ENCODE measurements at places on chromosomes 12 and 14.

GRCh38 chr12:96882862-96883261, 24.2 kb upstream of the NEDD1 start:
- peak; percentile 62 for DNase-seq

- DNase-seq: peak; percentile 4
Measured at GRCh38 chr12:4356041-4356327, 23.5 kb downstream of the FGF23 start.

DNA sequence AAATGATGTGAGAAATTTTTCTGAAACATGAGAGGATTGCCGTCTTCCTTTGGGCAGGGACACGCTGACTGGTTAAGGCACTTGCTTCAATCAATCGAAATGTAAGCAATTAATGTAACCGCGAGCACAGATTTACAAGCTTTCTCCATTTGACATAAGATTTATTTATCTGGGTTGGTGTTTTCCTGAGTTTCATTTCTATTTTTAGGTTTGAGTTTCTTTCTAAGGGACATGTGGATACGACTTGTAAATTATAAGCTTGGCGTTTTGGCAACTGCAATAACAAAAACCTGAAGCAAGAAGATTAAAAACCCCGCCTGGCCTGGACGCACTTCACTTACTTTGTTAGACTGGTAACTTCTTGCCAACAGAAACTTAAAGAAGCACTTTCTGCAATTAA, 20.3 kb upstream of the SINHCAF start:
- no peak for DNase-seq

DNA sequence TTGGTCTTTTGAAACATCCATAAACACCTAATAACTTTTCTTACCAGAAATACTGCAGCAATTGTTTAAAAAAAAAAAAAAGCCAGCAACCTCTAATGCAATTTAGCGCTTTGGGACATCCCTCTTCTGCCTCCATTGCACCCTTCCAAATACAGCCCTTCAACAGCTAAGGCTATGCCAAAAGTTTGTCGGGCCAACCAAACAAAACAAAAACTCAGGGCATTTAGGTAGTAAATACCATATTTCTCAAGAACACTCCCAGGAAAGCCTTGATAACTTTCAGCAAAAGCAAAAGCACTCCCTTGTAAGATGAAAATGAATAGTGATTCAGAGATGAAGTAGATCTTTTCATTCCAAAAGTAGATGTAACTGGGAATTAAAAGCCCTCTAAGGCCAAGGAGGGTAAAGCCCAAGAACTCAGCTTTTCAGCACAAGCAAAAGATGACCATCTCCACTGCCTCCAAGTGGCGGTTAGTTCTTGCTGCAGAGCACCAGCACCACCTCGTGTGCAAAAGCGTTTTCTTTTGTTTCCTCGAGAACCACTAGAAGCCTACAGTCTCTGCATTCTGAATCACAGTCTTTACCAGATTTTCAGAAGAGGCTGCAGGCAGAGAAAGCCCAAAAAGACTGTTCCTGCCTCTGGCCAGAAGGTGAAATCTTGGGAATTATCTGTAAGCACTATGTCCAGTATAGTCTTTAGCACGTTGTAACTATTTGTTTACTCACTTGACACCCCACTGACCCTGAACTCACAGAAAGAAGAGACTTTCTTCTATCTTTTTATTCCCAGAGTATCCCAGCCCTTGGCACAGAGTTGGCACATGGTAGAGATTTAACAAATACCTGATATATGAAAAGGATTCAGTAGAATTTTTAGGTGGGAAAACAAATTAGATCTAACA, 53.1 kb downstream of the SIX6 start:
- DNase-seq: peak; percentile 91

DNA sequence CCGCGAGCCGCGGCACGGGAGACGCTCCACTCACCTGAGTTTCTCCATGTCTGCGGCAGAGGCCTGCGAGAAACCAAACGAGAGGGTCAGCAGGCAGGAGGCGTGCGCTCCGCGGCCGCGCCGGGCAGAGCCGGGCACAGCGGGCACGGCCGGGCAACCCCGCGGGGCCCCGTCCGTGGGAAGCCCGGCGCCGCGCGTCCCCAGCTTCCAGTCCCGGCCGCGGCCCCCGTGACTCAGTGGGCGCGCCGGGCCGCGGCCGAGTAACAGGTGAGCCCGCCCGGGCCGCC, 19.4 kb downstream of the BEGAIN start:
- DNase-seq: peak; percentile 31

- DNase-seq: no peak
Measured at GRCh38 chr12:41311883-41312282, 123.8 kb downstream of the PDZRN4 start.

DNA sequence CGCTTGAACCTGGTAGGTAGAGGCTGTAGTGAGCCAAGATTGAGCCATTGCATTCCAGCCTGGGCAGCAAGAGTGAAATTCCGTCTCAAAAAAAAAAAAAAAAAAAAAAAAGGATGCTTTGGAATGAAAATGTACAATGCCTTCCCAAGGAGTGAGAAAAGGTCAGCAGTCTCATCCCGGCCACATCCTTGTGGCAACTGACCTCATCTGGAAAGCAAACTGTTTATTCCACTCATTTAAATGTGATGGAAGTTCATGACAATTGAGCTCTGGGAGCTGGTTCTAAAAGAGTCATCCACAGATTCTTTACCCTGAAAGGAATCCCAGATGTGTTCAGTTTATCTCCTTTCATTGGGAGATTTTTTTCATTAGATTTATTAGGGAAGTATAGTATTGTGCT, 19.4 kb upstream of the LIMA1 start:
- no peak for DNase-seq

DNA sequence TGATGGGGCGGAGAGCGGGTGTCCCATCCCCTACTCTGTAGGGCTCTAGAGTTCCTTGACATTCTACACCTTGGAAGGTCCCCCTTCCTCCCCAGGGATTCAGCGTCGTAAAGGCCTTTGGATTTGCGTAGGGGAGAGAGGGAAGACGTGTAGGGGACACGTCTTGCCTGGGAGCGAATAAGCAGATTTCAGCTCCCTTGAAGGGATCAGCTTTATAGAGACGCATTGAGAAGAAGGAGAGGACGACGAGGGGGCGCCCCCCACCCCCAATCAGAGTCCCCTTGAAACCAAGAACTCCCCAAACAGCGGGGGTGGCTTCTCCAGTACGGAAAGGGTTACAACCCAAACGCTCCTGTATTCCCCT, 324 bp downstream of the CALCOCO1 start:
- peak; percentile 67 for DNase-seq

DNA sequence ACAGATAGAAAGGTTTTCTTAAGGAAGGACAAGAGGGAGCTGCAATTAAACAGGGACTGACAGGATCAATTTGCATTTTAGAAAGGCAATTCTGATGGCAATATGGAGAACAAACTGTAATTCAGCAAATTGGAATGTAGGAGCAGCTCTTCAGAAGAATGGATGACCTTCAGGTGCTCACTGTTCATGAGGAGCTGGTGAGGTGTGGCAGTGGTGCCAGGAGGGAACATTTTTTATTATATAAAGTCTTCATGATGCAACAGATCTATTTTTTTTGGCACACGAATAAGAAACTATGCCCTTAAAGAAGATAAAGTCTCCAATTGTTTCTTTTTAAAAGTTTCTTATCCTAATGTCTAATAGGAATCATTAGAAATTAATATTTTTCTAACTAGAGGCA, 151.7 kb downstream of the SLC38A4 start:
- no peak for DNase-seq

DNA sequence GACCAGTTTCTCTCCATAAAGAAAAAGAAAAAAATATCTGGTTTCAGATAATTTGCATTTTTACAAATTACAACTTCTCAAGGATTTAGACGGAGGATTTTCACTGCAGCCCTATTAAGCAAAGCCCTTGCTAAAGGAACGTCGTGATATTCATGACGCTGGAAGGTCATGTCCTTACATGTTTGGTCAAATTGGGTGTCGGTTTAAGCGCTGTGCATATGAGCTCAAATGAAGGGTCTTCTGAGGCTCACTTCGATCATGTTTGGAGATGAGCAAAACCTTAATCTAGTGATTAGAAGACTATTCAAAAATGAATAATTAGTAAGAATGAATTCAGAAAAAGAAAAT, 67.3 kb upstream of the USP15 start:
- DNase-seq: no peak

DNA sequence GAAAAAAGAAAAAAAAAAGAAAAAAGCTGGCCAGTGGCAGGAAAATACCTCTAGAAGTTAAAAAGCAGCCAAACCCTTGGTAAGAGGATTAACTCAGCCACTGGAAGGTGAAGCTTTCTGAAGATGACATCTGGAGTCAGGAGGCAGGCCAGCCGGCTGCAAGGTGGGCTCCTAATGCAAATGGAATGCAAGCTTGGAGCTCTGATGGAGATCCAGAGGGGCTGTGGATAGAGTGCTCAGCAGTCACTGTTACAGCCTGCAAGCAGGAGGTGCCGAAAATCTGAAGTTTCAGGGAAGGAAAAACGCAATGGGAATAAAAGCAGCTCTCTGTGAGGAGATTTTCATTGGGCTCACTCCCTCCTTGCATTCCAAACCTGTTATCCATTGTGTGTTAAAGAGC, 41.0 kb downstream of the GSC start:
- no peak for DNase-seq

DNA sequence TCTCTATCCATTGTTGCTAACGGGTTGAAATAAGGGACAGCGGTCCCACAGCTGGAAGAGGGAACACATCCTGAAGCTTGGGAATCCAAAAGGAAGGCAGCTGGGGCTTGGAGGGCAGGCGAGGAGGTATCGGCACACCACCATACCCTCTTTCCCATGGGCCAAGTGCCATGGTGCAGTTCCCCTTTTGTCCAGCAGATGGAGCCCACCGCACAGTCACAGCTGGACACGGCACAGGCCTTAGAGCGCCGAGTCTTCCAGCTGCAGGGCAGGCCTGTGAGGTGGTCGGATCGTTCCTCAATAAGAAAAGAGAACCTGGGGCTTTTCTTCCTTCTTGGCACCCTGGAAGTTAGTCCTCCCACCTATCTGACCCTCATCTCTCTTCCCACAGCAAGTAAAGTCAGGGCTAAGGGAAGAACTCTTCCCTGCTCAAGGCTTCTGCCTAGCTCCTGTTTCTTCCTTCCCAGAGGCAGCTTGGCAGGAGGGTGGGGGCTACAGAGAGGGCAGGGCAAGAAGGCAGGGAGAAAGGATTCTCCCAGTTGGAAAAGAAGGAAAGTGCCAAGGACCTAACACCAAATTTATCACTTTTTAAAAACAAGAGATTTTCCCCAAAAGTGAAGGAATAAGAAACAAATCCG, 8.6 kb downstream of the PPP1R1A start:
- DNase-seq: peak; percentile 90

GRCh38 chr14:45359746-45360145, 106.7 kb upstream of the MIS18BP1 start:
- peak; percentile 2 for DNase-seq

- DNase-seq: no peak
Measured at GRCh38 chr14:94058128-94058673, 22.8 kb downstream of the DDX24 start.

- no peak for DNase-seq
Measured at GRCh38 chr14:69841656-69842055, 37.6 kb upstream of the SMOC1 start.

DNA sequence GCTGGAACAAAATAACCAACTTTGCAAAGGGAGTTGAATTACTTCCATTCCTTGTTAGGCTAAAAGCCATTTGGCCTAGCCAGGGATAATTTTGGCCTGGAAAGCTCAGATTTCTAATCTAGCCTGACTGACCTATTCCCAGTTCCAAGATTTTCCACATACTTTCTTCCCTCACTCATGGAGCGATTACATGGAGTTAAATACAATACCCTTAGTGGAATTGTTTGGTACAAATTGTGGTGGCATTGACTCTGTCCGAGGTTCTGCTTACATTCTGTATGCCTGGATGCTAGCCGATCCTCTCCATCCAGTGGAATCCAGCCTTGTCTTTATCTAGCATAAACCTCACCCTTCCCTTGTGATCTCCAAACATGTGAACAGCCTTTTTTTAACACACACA, 965.1 kb downstream of the DIO2 start:
- DNase-seq: no peak

- peak; percentile 51 for DNase-seq
Measured at GRCh38 chr12:27572486-27573255, 48.7 kb downstream of the PPFIBP1 start.

GRCh38 chr12:95497031-95497430, 23.1 kb downstream of the METAP2 start:
- no peak for DNase-seq

DNA sequence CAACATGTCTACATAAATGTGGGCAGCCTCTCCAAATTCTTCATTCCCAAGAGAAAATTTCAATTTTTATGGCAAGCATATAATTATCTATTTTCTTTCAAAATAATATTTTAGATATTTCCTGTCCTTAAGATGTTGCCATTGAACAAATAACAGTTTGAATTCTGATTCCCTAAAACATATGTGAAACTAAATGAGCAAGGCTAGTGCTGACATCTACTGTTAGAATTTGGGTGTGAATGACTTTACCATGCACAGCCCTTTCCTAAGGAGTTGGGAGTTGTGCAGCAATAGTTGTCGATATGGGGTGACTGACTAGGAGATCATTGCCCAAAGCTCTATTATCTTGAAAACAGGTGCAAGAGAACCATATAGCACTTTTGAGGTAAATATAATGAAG, 108.2 kb upstream of the SLC38A4 start:
- DNase-seq: peak; percentile 87

DNA sequence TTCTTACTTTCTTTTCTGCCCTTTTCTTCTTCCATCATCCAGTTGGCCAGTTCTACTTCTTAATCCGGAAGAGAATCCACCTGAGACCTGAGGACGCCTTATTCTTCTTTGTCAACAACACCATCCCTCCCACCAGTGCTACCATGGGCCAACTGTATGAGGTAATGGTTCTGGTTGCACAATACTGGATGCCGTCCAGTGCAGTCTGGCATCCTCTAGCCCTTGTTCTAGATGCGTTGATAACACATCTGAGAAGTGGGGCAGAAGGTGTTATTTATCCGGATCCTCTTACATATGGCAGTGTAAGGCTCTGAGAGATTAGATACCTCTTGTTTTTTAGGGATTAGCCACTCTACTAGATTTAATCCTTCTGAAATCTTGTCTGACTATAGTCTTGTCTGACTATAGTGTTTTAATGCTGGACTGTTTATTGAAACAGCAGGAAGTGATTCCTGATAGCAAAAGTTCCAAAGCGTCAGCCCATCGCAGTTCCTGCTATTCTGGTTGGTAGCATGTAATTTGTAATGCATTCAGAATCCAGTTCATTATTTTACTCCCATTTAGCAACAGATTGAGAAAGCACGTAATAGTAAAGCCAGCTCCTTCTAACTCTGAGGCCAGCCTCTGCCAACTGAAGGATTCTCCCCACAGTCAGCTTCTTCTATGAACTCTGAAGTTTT, 7.9 kb downstream of the GABARAPL1 start:
- peak; percentile 67 for DNase-seq

DNA sequence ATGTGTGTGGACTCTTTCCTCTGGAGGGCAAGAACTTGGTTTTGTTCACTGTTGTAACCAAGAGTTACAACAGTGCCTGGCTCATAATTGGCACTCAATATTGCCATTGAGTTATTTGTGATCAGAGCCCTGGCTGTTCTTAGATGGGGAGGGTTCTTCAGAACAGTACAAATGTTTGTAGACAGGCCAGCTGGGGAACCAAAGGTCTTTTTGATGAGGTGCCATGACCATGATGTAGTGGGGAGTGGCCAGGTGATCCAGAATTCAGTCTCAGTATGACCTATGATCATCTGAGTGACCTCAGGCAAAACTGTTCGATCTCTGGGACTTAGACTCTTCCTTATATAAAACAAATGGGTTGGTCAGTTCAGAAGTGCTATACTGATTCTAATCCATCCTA, 3.3 kb upstream of the PRKAB1 start:
- DNase-seq: no peak

GRCh38 chr12:16238661-16239060, 38.8 kb downstream of the SLC15A5 start:
- no peak for DNase-seq

- no peak for DNase-seq
Measured at GRCh38 chr14:103066399-103066798, 9.1 kb upstream of the CDC42BPB start.

- DNase-seq: no peak
Measured at GRCh38 chr12:51729331-51729730, 119.2 kb downstream of the FIGNL2 start.
